ENCODE measurements at places on chromosomes 6 and 20.
A peak's percentile ranks its signal among the peaks of the same experiment; 100 is the strongest.

DNA sequence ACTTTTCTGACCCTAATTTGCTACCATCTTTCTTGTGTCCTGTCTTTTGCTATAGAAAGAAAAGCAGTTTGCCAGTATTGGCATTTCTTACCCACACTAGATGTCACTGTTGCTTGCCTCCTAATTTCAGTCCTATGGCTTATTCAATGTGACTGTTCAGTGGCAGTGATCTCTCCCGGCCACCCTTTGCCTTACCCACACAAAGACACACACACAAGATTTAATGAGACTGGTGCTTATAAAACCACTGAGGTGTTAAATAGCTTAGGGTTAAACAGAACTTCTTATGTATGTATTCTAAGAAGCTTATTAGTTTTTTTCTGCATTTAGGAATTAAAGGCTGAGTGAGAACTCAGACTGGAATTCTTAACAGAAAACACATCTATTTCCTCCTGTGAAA lies 233.6 kb upstream of the ASCC3 start:
- no peak for DNase-seq

GRCh38 chr6:100460650-100461204 lies 4.0 kb downstream of the SIM1 start:
- DNase-seq: no peak

DNA sequence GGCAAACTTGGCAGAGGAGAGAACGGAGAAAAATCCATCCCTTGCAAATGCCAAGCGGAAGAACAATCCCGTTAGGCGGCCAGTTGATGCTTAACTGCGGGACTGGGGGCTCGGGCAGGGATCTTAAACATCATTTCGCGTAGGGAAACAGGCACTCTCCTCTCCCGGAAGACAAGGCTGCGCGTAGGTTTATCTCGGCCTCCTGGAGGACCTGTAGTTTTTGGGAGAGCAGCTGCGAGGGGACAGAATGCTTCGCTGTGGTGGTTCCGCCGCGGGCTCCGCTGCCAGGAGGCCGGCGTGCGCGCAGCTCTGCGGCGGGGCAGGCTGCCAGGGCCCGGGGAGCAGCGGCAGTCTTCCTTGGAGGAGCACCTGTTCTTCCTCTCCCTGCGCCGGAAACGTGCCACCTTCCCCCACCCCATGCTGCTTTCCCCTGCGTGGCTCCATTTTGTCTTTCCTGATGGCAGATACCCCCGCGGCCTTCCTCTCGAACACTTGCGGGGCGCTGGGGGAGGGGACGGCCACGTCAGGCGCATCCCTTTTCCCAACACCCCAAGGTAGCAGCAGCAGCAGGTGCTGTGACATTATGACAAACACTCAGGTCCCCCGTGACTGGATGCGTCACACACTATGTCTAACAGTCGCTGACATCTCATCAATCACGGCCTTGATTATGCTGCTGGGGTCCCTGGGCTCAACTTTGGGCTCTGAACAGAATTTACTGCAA lies 230.7 kb upstream of the BTBD3 start:
- DNase-seq: no peak

DNA sequence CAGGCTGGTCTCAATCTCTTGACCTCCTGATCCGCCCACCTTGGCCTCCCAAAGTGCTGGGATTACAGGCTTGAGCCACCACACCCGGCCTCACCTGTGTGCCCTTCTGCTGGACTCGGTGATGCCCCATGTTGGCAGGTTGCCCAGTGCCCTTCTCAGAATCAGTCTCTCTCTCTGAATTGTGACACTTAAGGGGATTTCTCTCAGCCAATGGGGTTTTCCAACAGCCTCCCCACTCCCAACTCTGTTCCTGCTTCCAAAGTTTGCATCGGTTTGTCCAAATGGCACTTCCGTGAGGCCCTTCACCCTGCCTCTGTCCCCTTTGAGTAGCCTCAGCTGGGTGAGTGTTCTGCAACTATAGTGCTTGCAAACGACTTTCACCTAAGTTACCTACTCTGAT lies 3.1 kb upstream of the MRPS10 start:
- no peak for DNase-seq

GRCh38 chr6:129849456-129849855 lies 11.7 kb downstream of the TMEM244 start:
- peak; percentile 65 for DNase-seq

- DNase-seq: no peak
Observed at GRCh38 chr20:38295811-38296210, 8.1 kb upstream of the BPI start.

DNA sequence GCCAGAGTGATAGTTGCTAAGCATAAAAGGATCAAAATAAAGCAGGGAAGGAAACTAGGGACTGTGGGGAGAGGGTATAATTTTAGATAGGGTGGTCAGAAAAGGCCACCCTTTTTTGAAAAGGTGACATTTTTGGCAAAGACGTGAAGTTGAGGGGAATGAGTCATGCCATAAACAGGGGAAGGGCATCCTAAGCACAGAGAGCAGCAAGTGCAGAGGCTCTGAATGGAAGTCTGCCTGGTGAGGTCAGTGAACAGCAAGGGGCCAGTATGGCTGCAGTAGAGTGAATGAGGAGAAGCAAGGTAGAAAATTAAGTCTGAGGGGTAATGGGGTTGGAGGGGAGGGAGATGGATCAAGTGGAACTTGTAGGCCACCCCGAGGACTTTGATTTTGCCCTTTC lies 2.4 kb downstream of the KLC4 start:
- no peak for DNase-seq

Measured in dermis microvascular lymphatic vessel endothelial cell (primary cell).